Activated T-helper 1 cell treated with anti-CD3 and anti-CD28 coated beads, Interleukin-2, amount 50 U/mL, for 16 hours (primary cell): ENCODE measurements at places on chromosomes 11 and 22.

DNA sequence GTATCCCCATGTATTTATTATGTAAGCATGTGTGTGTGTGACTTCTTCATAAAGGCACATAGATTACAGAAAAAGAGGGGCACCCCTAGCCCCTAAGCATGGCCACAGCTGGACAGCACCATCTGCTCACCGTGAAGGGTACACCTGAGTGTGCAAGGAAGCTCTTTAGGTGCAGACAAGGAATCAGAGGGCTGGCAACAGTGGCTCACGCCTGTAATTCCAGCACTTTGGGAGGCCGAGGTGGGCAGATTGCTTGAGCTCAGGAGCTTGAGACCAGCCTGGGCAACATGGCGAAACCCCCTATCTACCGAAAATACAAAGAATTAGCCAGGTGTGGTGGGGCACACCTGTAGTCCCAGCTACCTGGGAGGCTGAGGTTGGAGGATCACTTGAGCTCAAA, 56.3 kb downstream of the DGCR2 start:
- no peak for DNase-seq

DNA sequence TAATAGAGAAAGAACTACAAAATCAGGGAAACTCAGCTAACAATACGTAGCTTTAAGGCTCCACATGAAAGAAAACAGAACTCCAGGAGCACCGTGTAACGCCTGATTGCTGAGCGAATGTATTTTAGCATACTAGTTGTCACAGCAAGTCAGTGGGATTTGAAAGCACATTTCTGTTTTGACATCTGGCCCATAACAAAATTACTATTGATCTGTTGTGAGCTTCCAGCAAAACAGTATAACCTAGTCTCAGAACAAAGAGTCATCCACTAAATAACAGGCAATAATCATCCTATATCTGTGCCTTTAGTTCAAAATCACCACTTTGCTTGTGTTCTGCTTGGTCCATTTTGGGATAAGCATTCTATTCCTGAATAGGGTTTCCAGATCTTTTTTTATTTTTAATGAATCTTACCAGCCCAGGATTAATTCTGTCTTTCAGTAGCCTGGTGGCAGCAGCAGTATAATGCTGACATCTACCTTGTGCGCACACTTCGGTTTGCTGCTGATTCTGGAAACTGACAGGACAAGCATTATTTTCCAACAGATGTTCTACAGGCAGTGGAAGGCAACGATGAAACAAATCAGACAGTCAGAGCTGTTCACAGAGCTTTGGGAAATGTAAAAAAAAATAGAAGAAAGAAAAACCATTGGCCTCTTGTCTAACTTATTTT, 66.2 kb downstream of the CADM1 start:
- DNase-seq = no peak

DNA sequence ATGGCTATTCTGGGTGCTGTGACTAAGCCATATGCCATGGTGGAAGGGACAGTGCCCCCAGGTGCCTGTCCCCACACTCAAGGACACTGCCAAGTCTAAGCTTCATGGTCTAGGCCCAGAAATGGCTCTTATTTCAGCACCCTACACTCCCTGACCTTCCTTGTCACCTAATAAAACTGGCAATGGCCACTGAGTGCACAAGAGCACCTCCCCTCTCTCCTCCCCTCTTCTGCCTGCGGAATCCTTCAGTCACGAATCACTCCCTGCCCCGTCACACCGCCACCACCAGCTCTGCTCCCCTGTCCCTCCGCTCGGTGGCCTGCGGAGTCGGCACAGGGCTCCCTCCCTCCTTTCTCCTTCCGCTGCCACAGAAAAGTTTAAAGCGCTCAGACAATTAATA, 19.0 kb upstream of the LMO1 start:
- DNase-seq = no peak

GRCh38 chr11:19430346-19430745, 189.6 kb upstream of the E2F8 start:
- DNase-seq = no peak

- no peak for DNase-seq
Observed at GRCh38 chr11:35501776-35502175, 23.6 kb downstream of the PAMR1 start.

- no peak for DNase-seq
Observed at GRCh38 chr11:111063726-111064517, 181.6 kb upstream of the POU2AF2 start.

DNA sequence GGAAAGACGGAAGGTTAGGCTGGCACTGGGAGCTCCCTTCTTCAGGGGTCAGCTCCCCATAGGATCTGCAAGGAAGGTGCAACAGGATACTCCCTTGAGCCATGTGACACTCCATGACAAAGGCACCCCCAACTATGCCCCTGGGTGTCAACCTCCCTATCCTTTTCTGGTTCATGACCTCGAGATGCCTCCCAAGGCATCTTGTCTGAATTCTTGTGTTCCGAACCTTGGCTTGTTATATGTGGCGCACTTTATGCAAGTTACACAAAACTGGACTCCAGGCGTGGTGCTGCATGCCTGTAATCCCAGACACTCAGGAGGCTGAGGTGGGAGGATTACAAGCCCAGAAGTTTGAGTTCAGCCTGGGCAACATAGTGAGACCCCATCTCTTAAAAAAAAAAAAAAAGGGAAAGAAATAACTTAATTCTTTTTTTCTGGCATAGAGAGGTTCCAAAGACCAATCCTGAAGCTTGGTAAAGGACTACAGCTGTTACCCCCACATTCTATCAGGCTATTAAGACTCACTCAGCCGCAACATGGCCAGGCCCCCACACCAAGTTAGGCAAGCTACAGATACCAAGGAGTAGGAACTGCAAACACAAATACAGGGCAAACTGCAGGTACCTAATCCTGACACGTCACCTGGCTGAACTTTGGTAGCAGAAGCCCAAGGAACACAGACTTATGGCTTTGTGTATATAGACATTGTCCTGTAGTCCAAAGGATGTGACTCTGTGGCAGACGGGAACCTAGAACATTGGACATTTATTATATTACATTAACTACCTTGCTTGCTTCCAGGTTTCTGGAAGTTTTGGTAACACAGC, 1.4 kb downstream of the C11orf24 start:
- no peak for DNase-seq

DNA sequence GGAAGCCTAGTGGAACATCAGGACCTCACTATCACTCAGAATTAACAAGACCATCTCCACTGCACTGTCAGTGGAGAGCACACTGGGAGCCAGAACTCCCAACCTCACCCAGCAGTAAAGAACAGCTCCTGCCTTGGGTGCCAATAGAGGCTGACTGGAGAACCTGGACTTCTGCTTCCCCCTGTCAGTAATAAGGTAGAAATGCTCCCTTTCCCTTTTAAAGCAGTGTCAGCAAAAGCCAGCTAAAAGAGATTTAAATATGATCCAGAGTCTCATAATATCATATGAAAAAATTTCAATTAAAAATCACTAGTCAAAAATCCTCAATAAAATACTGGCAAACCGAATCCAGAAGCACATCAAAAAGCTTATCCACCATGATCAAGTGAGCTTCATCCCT, 82.8 kb downstream of the SPATA19 start:
- no peak for DNase-seq

GRCh38 chr22:38730411-38730871, 24.7 kb downstream of the GTPBP1 start:
- DNase-seq = no peak

- no peak for DNase-seq
Observed at GRCh38 chr22:18103527-18104269, 6.9 kb upstream of the TUBA8 start.
